ENCODE measurements at places on chromosomes 12 and 14.

- no peak for DNase-seq
Measured at GRCh38 chr12:111991946-111992345, 21.0 kb downstream of the TMEM116 start.

DNA sequence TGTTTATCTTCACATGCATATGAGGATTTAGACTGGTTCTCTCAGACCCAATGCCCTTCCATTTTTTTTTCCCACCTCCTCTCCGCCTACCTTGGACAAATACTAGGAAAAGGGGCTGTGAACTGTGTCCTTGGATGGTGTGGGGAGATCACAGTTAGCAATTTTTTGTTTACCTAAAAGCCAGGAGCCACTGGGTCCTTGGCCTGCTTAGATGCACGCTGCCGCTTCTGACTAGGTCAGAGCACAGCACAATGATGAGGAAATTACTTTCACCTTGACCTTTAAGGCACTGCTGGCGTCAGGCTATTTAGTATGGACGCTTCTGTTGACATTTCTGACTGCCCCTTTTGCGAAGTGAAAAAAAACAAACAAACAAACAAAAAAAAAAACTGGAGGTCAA lies 1.9 kb downstream of the CCDC38 start:
- DNase-seq = no peak

- DNase-seq = no peak
Measured at GRCh38 chr12:12839873-12840579, 26.9 kb downstream of the DDX47 start.

- no peak for DNase-seq
Measured at GRCh38 chr12:45446013-45446412, 230.1 kb downstream of the ANO6 start.

DNA sequence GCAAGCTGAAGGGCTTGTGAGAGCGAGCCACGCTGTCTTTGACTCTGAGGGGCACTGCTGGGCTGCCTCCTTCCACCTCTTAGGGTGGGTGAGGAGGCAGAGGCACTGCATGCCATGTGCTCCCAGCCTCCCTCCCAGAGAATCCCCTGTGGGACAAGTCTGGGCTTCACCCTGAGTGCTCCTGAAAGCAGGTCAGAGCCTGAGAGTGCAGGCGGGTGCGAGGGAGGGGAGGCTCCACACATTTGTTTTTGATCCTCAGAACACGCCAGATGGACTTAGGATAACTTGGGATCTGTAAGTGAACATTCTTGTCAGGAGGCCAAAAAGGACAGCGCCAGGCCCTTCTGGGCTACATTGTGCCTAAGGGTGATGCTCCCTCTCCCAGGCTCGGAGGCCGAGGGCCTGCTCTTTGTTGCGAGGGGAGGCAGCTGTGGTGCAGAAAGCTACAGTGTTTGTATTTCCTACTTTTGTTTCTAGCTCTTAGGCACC lies 155.4 kb downstream of the TMX1 start:
- DNase-seq = peak; percentile 95

GRCh38 chr12:53676656-53677015 lies 753 bp upstream of the ATP5MC2 start:
- DNase-seq = peak; percentile 85

DNA sequence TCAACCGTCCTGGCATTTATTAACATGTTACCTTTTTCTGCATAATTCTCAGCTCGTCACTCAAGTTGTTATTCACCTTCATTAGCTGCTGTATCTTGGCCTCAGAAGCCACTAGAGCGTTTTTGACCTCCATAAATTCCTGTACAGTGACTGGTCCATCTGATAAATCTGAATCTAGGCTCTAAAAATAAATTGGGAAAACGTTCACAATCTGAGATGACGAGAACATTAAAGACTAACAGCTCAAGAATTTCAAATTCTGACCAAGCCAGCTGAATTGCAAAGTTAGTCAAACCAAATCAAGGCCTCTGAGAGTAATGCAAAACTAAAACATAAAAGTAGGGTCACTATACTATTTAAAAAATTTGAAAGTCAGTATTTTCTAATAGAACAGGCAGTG lies 45.0 kb downstream of the GIT2 start:
- DNase-seq = no peak

DNA sequence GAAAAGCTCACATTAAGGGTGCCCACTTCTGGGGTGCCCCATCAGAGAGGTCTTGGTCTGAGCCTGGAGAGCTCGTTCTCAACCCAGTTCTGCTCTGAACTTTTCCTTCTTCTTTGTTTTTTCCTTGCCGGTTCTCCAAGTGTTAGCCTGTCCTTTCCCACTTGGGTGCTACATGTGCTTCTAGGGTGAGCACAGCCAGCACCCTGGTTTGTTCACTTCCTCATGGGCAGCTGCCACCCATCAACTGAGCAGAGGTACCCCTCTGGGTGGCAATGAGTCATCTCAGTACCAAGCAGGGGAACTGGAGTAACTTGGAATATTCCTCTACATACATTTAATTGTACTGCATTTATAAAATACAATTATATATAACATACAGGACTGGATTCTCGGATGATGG lies 3.9 kb upstream of the SYNE3 start:
- no peak for DNase-seq

GRCh38 chr14:93132472-93133065 lies 16.8 kb upstream of the ITPK1 start:
- peak; percentile 51 for DNase-seq

GRCh38 chr12:3389986-3390385 lies 101.0 kb upstream of the PRMT8 start:
- DNase-seq = no peak

- no peak for DNase-seq
Measured at GRCh38 chr12:105922670-105923102, 216.1 kb downstream of the NUAK1 start.

DNA sequence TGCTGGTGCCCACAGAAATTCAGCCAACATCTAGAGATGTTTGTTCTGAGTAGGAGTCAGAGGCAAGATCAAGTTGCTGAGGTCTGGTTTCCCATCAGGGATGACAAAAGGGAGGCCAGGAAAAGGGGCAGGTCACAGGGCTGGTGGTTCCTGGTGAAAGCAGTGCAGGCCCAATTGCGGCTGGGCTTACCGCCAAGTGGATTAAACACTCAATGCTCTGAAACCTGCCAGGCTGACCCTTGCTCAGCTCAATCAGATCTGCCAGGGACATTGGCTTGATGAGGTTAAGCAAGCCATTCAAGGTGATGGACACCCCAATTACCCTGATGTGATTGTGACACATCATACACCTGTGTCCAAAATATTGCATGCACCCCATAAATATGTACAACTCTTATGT lies 5.5 kb upstream of the OAS1 start:
- DNase-seq = no peak

DNA sequence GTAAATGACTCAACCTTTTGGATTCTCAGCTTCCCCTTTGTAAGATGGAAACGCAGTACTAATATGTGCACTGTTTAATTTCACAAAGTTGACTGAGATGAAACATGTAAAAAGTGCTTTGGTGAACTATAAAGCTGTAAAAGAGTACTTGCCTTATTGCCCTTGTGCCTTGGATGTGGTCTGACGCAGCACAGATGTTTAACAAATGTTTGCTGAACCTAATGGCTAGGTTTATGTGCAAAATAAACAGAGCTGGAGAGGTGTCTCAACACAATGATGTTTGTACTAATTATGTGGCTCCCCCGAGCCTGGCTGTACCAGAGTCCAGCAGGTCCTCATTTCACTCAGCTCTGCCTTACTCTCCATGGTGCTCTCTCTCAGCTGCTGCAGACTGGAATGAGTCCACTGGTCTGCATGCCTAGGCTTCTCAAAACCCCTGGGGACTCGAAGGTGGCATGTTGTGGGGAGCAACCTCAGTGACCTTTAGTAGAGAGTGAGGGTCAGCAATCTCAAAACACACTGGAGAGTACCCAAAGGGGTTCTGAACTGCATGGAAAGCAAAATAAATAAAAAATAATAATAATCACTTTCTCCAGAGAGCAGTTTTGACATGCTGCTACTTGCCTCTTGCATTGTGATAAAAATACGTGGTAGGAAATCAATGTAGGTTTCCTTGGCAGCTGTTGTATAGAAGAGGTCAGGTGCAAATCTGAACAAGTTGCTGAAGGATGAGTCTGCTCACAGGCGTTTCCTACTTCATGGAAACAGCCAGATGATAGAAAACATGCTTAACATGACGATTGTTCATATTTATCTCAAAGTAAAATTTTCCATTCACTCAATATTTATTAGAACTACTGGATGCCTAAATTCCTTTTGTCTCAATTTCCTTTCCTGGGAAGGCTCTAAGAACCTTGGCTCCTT lies 8.5 kb upstream of the AMIGO2 start:
- DNase-seq = no peak

- no peak for DNase-seq
Measured at GRCh38 chr12:110531741-110532333, 29.7 kb downstream of the RAD9B start.

DNA sequence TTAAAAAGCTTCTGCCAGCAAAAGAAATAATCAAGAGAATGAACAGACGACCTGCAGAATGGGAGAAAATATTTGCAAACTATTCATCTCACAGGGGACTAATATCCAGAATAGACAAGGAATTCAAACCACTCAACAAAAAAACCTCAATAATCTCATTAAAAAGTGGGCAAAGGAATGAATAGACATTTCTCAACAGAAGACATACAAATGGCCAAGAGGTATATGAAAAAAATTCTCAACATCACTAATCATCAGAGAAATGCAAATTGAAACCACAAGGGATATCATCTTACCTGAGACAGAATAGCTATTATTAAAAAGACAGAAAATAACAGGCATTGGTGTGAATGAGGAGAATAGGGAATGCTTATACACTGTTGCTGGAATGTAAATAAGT lies 270.0 kb downstream of the DACT1 start:
- no peak for DNase-seq

- no peak for DNase-seq
Measured at GRCh38 chr12:77720258-77720657, 110.4 kb upstream of the NAV3 start.

DNA sequence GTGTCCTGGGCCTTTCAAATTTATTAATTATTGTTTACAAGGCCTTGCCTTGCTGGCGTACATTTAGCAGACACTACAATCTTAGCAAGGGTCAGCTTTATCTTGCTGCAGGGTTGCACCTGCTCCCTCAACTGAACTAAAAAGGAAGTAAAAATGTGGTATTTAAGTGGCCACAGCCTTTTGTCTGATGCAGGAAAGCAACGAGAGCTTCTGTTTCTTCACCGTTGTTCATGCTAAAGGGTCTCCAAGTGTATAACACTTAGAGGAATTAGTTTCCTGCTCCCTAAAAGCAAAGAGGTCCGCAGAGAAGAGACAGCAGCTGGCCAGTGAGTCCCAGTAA lies 62.8 kb upstream of the EGLN3 start:
- peak; percentile 29 for DNase-seq

DNA sequence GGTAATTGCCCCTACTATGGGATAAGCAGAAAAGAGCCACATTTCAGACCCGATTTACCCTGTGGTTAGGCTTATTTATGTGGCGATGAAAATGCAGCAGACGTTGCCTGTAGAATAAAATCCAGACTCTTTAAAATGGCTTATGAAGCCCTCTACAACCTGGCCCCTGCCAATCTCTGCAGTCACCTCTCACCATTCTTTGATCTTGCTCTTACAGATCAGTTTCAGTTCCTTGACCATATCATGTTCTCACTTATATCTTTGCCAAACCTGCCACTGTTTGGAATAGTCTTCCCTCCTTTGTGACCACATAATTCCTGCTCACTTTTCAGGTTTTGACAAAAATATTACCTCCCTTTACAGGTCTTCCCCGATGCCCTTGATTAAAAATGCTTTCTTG lies 264.3 kb upstream of the GARIN6 start:
- DNase-seq = no peak

GRCh38 chr12:106214571-106214970 lies 33.2 kb downstream of the CKAP4 start:
- DNase-seq = no peak

- peak; percentile 74 for DNase-seq
Measured at GRCh38 chr14:61894452-61895077, 132.3 kb downstream of the SNAPC1 start.

GRCh38 chr12:131564845-131565244 lies 146.0 kb upstream of the SFSWAP start:
- DNase-seq = no peak

- DNase-seq = no peak
Measured at GRCh38 chr12:15165012-15165659, 56.1 kb downstream of the RERG start.

DNA sequence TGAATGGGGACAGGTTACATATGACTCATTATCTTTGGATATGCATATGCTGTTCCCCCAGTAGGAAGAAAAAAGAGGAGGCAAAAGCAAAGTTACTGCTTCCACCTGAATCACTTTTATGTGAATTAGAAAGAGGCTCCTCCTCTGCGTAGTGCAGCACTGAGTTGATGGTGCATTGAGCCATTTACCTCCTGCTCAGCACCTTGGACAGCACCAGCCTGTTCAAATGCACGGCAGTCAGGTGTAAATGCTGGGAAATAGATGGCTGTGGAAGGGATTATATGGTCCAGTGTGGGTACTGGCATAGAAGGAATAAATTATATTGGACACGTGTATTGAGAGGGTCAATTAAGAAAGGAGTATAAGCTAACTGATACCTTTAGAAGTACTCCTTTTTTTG lies 541.9 kb upstream of the SEL1L start:
- no peak for DNase-seq

DNA sequence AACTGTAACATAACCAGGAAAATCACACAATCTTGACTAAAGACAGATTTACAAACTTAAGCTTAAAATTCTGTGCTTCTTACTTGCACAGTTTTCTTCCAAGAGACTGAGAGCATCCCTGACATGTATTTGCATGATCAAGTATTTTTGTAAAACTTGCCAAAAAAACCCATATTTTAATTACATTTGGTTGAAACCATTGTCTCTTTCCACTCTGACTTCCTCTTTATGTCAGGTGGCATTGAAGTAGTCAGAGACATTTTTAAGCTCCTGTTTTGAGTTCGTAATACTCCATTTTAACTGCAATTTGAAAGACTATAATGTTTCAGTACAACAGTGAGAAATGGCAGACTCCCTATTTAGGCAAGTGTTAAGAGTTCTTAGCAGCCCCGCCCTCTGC lies 103.6 kb downstream of the ATXN7L3B start:
- no peak for DNase-seq

DNA sequence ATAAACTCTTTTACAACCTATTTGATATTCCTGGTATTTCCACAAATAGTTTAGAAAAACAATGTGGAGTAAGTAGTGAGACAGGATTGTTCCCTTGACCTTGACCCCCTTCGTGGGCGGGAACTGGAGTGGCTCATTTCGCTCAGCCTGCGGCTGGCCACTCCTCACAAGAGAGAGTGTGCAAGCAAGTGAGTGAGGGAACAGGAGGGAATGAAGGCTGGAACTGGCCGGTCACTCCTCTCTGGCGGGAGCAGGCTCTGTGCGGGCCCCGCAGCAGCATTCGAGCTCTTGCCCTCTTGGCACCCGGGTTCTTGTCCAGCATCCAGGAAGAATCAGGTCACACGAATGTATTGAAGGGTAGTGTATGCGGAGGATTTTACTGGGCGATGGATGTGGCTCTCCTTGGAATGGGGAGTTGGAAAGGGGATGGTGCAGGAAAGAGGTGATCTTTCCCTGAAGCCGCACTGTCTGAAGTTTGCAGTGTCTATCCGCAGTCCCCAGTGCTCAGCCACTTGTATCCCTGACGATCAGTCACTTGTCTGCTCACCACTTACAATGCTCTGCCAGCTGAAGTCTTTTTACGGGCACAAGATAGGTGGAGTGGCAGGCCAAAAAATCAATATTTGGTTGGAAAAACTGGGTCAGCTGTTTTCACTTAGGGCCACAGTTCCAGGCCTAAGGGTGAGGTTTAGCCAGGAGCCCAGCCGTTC lies 28.0 kb upstream of the TXNRD1 start:
- DNase-seq = no peak

All from WERI-Rb-1 (cell line).